Effector CD8-positive, alpha-beta T cell (primary cell): ENCODE measurements at places on chromosomes 16 and 17.

DNA sequence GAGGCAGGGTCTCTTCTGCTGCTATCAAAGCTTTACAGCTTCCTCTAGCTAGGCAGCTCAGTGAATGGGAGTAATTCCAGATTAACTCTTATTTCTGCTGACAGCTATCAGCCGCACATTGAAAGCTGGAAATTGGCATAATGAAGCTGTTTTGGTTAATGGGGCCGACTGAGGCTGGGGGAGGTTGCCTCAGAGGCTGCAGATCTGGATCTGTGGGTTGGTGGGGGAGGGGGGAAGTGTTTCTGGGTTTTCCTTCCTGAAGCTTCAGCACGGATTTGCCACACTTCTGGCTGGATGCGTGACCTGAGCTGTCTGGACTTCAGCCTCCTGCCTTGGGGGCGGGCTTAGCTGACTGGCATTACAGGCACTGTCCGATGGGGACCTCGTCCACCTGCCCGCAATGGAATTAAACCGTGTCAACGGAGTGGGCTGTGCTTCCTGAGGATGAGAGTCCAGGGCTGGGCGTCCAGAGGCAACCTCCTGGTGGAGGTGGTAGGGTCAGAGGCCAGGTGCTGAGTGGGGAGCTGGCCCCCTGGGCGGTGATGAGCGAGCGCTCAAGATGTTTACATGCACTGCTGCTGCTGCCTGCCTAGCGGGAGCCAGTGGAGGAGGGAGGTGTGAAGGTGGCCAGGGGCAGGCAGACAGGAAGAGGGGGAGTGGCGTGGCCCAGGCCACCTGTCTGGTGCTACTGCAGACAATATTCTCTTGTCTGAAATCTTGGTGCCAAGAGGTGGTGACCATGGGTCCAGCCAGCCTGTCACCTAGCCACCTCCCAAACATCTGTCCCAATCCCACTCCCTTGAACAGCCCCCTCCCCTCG is 6.7 kb upstream of the ABCC3 start:
- no peak for DNase-seq

- DNase-seq: no peak
Observed at GRCh38 chr16:77191259-77191969, 424 bp downstream of the MON1B start.

GRCh38 chr16:894841-895240 is 75.9 kb downstream of the LMF1 start:
- DNase-seq: no peak

DNA sequence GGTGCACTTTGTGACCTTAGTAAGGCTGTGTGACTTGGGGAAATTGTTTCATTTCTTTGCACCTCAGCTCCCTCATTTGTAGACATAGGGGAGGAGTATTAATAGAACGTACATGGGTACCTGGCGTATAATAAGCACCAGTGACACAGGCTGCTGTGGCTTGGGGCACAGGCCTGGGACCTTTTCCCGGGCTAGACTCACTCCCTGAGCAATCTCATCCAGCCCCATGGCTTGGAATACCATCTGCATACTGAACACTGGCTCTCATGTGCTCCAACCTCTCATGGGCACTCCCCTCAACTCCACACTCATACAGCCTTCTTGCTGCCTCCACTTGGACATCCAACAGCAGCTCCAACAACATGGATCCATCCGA is 41.0 kb upstream of the MRPS23 start:
- DNase-seq: no peak

DNA sequence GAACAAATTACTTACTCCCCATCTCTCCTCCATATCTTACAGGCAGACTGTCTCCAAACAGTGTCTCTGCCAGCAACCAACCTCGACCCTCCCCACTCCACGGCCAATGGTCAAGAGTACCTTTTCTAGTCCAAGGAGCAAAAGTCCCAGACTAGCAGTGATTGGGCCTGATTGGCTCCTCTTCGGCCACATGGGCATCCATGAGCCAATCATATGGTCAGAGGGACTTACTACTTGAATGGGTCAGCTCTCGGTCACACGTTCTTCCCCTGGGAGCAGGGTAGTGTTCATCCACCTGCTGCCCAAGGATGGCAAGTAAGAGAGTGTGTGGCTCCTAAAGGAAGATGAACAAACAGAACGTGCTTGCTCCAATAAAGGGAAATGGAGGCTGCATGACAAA is 84.6 kb downstream of the C16orf78 start:
- no peak for DNase-seq

DNA sequence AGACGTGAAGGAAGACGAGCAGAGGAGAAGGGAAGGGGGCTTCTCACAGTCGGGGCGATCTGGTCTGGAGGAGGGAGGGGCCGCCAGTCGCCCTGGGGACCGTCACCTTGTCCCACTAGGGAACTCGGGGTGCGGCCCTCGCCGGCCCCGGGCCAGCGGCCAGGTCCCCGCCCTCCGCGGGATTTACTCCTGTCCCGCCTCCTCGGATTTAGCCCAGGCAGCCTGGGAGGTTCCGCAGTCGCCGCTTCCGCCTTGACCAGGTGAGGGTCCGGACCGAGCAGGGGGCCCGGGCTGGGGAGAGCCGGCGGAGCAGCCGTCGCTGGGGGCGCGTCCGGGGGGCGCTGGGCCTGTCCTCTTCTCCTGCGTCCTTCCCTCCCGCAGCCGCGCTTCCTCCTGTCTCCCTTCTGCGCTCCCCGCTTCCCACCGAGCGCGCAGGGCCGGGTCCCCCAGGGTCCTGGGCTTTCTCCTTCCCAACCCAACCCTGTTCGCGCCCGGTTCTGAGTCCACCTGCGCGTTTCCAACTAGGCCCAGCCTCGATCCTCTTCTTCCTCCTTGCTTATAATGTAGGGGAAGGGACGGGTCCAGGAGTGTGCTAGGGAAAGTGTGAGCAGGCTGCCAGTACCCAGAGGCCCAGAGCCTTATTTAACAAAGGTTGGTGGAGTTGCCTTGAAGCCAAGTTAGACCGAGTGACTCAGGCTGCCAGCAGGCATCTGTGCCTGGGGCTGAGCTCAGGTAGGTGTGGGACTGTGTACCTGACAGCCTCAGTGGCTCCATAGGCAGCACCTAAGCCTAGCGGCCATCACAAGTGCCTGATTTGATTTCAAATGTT is at the start of gene TNK1:
Gene TNK1 (plus strand): TSS at position 235 of the 829 bp plus-strand sequence. CDS start 1,838 bp downstream, outside the sequence.
- no peak for DNase-seq

DNA sequence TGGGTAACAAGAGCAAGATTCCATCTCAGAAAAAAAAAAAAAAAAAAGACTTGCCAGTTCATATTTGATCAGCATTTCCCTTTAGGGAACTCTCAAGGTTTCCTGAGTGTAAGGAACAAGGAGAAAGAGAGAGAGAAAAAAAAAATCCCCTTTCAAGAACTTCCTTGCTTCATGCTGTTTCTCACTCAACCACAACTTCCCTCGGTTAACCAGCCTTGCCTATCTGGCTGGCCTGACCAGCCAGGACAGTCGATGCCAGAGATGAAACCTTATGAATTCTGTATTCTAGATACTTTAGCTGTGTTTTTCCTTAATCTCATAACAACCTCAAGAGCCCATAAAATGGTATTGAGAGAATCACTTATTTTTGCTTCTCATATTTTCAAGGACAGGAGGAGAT is 2.6 kb upstream of the N4BP1 start:
- no peak for DNase-seq

DNA sequence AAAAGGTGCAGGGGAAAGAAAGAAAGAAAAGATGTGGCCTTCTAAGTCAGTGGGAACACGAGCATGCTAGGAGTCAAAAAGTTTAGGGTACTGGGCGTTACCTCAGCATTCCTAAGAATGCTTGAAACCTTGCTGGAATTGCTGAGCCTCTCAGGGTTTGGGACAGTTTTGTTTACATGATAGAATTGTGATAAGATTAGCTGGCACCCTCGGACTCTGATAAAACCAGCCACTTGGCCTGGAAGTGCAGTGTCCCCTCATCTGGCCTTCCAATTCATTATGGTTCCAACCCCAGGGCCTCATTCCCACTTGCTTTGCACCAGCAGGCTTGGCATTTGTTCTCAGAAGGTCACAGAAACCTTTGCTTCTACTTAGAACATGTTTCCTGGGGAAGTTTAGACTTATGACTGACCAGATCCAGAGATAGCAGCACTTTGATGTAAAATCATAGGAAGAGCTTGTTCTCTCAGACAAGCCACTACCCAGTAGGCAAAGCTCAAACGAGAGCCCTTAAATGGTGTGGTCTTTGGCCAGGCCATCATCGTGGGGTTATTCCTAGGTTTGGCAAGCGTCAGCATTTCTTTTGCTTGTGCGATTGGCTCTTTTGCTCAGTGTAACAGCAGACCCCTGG is 8.0 kb downstream of the SGF29 start:
- DNase-seq: no peak

GRCh38 chr16:12017558-12017957 is 41.0 kb downstream of the SNX29 start:
- no peak for DNase-seq

GRCh38 chr17:2484876-2485275 is 26.8 kb downstream of the METTL16 start:
- no peak for DNase-seq

GRCh38 chr17:57755480-57756070 is 10.5 kb upstream of the CCDC182 start:
- DNase-seq: no peak

- DNase-seq: no peak
Observed at GRCh38 chr16:66255647-66256046, 110.8 kb upstream of the CDH5 start.

DNA sequence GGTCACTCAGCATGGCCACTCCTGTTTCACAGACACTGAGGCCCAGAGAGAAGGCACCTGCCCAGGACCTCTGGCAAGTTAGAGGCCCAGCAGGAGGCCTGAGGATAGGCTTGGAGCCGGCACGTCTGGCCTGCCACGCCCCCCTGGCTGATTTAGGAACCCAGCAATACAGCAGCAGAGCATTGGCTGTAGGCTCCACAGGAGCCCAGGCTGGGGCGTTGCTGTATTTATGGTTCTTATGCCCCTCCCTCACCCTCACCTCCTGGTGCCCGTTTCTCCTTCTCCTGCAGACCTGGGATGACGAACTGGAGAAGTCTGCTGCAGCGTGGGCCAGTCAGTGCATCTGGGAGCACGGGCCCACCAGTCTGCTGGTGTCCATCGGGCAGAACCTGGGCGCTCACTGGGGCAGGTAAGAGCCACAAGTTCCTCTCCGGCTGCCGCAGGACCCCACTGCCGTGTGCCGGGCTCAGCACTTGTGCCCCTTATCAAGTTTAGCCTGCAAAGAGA is 25.8 kb downstream of the CRISPLD2 start:
- DNase-seq: no peak
